ENCODE measurements at places on chromosomes 11 and 22.

DNA sequence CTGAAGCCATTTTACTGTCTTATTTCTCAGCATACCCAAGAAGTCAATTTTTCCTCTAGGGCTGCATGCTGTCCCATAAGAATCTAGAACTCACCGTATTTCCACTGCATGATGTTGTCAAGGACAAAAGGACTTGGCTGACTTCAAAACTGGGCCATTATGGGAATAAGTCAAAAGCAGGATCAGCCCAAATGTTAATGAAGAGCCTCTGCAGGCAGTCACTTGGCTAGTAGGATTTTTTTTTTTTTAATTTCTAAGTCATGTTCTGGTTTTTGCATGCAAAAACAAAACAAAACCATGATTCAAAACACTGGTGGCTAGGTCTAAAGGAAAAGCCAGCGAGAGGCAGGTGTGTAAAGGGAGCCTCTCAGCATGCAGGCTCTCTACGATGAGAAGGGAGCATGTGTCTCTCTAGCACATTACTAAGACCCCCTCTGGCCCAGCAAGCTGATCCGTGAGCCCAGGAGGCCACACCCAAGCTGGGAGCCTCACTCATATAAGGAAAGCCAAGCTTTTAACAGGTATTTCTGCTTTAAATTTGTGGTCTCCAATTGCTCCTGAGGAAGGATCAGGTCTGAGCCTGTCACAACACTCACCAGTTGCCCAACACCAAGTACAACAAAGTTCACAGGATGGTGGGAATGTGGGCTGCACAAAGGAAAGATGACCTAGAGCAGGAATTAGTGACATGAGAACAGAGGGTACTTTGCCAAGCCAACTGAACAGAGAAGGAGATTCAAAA lies 21.4 kb upstream of the STK33 start:
- DNase-seq: no peak

GRCh38 chr22:42893371-42894150 lies 36.5 kb upstream of the ARFGAP3 start:
- no peak for DNase-seq

GRCh38 chr22:33789690-33790253 lies 130.5 kb downstream of the LARGE1 start:
- no peak for DNase-seq

DNA sequence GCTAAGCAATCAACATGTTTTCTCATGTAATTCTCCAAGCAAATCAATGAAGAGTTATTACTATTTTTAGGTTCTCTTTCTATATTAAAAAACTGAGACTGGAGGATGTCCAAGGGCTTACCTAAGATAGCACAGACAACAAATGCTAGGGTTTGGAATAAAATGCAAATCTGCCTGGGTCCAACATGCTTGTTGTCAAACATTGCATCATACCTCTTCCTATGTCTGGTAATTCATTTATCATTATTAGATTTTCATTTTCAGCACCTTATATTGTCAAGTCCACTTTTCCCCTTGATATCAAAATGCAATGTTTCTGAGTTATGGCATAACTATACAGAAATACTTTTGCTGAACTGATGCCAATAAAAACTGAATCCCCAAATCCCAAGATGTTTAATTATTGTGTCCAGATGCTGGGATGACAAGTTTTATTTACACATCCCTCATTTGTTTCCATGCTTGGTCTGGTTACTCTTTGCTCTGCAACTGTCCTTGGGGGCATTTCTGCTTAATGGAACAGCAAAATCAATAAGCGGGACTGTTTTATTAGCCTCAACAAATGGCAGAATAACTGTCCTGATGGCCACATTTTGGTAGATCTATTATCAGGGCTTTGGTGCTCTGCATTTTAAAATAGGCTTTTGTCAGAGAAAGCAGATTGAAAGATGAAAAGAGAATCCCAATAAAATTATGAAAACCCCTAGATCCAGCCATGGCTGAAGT lies 86.0 kb downstream of the C11orf87 start:
- no peak for DNase-seq

DNA sequence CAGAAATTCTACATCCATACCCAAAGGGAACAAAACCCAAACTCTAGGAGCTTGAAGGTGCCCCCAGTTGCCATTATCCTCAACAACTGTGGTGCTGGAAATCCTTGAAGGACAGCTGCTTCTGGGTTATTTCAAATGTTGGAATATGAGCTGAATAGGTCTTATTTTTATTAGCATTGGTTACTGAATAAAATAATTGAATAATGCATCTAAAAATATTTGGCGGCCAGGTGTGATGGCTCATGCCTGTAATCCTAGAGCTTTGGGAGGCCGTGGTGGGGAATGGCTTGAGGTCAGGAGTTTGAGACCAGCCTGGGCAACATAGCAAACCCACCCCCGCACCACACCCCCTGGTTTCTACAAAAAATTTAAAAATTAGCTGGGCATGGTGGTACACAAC lies 10.9 kb downstream of the PAMR1 start:
- DNase-seq: no peak

DNA sequence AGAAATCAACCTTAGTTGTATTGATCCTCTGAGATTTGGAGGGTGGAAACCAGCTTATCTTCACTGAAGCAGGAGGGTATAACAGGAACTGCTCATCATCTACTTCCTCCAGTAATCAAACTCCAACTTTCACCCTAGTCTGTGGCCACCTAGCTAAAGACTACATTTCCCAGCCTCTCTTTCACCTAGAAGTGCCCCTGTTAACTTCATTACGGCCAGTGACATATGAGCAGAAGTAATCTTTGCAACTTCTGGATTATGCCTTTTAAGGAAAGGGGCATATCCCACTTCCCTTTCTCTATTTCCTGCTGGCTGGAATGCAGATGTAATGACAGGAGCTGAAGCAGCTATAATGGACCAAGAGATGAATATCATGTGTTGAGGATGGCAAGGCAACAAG lies 7.6 kb upstream of the VPS37C start:
- no peak for DNase-seq

- DNase-seq: no peak
These were observed 447.5 kb downstream of the BUD13 start for GRCh38 chr11:116325247-116325646.

All from cardiac septum (tissue), 1 donor.